GM23338 (cell line): ENCODE measurements at places on chromosomes 6 and 20.

GRCh38 chr6:38498085-38498484, 141.6 kb downstream of the BTBD9 start:
- peaks cover 1% of the 10 kb centered on the region; the same call in 1 of the 2 replicates for H3K4me1 ChIP-seq
- DNase-seq: no peak
- H3K4me3 ChIP-seq: no peak overlapping the region

DNA sequence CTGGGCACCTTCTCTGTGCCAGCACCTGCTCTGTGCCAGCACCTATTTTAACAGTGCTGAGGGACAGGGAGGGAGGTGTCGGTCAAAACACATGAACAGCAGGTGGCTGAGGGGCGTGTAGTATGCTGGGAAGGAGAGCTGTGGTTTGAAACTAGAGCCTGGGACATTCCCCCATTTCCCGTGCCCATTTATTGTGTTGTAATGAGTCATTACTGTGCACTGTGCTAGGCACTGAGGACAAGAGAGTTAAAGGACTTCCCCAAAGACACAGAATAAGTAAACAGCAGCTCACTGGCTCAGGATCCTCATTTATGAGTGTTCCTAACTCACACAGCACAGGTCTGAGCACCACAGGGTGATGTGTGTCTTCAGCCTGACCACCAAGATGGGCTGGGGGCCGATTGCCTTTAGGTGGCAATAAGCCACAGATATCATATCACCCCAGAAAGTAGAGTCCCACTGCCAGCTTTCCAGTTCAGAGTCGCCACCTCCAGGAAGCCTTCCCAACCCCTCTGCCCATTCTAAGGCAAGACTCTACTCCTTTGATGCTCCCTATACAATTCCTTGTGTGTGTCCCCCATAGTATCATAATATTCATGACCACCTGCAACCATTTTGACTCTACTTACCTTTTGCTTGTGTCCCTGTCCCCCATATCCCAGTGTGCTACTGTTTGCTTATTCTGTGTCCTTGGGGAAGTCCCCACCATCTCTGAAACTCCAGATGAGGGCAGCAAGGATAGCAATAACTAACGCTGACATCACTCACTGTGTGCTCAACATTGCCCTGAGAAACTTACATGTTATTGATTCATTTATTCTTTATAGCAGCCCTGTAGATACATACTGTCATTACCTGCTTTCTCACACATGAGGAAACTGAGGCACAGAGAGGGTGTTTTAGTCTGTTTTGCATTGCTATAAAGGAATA, 87.3 kb downstream of the TOX2 start:
- H3K27me3 ChIP-seq: no peaks in the 10 kb centered on the region
- no peak for DNase-seq
- H3K36me3 ChIP-seq: no peaks in the 10 kb centered on the region
- no peak overlapping the region for H3K4me3 ChIP-seq

- H3K4me3 ChIP-seq: no peak overlapping the region
- DNase-seq: no peak
- H3K27me3 ChIP-seq: no peaks in the 10 kb centered on the region
- no peak overlapping the region for H3K27ac ChIP-seq
- no peaks in the 10 kb centered on the region; the same call in 1 of the 2 replicates for H3K4me1 ChIP-seq
These were observed 54.0 kb upstream of the PTPRK start for GRCh38 chr6:128574402-128574801.

DNA sequence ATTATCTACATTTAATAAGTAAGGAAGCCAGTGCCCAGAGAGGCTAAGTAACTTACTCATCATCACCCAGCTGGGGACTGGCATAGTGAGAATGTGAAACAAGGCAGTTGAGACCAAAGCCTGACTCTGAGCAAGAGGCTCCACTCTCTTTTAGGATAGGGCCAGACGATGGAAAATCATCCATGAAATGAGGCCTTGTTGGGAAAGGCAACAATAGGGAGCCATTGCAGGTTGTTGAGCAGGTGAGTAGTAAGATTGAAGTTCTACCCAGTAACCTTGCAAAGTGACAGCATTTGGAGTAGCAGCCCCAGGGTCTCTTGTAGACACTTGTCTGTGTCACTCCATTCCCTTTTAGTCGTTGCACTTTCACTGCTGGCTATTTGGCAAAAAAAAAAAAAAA, 2.5 kb upstream of the CPNE5 start:
- H3K4me3 ChIP-seq: no peak overlapping the region
- H3K4me1 ChIP-seq: peaks cover 4% of the 10 kb centered on the region; the same call in 1 of the 2 replicates
- no peak for DNase-seq
- H3K27ac ChIP-seq: no peak overlapping the region

DNA sequence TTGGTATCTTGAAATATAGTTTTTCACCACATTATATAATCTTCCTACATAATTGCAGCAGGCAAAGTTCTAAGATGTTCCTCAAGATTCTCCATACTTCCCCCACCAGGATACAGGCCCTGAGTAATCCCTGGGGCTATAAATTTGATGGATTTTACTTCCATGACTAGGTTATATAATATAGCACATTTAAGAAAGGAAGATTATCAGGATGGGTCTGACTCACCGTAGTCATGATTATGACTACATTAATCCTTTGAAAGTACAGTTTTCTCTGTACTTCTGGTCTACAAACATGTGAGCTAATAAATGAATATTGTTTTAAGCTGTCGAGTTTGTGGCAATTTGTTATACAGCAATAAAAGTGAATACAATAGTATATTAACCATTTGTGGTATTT, 122.5 kb downstream of the MACROD2 start:
- no peaks in the 10 kb centered on the region for H3K4me1 ChIP-seq
- DNase-seq: no peak
- H3K27ac ChIP-seq: no peak overlapping the region
- no peaks in the 10 kb centered on the region for H3K27me3 ChIP-seq
- H3K36me3 ChIP-seq: no peaks in the 10 kb centered on the region
